Fibroblast of upper back skin (primary cell): ENCODE measurements at places on chromosomes 16 and 17.

- DNase-seq, result no peak
Measured at GRCh38 chr16:54173490-54173889, 113.1 kb downstream of the IRX3 start.

- no peak for DNase-seq
Measured at GRCh38 chr17:27049104-27049784, 244.7 kb upstream of the WSB1 start.

DNA sequence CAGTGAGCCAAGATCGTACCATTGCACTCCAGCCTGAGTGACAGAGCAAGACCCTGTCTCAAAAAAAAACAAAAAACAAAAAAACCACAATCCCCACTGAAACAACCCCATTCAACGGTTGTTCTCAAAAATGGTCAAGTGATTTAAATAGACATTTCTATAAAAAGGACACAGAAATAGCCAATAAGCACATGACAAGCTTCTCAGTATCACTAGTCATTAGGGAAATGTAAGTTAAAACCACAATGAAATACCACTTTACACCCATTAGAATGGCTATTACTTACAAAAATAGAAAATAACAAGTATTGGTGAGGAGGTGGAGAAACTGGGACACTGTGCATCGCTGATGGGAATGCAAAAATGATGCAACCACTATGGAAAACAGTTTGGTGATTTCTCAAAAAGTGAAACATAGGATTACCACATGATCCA lies 26.6 kb upstream of the MYLK3 start:
- DNase-seq, result no peak

DNA sequence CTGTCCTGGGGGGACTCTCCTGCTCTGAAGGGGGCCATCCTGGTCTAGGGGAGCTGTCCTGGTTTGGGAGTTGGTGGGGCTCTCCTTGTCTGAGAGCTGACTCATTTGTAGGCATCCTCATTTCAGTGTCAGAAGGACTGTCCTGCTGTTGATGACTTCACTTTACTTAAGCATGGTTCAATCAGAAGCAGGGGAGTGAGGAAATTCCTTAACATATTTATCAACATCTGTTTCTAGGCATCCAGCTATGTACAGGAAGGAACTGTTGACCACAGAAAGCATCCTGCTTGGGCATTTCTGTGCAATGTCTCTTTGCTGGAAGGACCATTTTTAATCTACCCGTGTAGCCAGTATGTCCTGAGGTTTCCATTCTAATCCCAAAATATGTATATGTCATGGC lies 502.7 kb upstream of the HSBP1 start:
- DNase-seq, result peak; percentile 89

GRCh38 chr17:35185849-35186248 lies 8.3 kb downstream of the SLC35G3 start:
- DNase-seq, result no peak

GRCh38 chr17:80573701-80574100 lies 29.1 kb downstream of the RPTOR start:
- no peak for DNase-seq

DNA sequence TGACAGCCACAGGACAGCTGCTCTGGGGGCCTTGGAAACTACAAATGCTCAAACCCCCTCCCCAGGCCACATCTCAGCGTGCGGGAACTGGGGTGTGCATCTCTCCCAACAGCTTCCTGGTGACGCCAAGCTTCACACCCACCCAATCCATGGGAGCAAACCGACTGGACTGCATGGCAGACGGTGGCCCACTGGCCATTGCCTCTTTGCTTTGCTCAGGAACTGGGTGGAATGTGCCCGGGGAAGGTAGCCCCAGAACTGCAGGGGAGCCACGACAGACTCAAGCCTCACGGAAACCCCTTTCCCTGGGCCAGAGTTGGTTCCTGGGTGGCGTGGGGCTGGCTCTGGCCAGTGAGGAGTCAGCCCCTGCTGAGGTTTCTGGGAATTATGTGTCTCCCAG lies 5.2 kb upstream of the C16orf95 start:
- DNase-seq, result no peak

- no peak for DNase-seq
Measured at GRCh38 chr16:71569621-71570020, 7.3 kb downstream of the TAT start.

DNA sequence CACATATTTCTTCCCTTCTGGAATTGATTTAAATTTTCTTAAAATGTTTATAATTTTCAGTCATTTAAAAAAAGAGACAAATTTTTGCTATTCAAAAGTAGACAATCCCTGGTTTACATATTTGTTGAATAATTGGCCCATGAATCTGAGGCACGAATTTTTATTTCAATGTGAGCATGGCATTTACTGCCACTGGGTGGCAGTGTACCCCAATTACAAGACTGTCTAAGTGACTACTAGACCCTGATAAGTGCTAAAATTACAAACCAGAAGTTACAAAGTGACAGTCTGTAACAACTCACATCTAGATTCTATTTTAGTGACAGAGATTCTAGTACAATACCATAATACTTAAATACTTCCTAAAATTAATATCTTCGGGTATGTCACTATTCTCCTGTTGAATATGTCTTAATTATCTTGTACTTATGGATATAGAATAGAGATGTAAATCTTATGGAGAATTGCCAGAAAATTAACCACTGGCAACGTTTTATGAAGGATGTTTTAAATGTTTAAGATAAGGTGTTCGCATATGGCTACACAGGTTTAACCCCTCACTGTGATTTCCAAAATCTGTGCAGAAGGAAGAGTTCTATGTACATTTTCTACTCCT lies 235.8 kb downstream of the MAP2K4 start:
- peak; percentile 66 for DNase-seq

DNA sequence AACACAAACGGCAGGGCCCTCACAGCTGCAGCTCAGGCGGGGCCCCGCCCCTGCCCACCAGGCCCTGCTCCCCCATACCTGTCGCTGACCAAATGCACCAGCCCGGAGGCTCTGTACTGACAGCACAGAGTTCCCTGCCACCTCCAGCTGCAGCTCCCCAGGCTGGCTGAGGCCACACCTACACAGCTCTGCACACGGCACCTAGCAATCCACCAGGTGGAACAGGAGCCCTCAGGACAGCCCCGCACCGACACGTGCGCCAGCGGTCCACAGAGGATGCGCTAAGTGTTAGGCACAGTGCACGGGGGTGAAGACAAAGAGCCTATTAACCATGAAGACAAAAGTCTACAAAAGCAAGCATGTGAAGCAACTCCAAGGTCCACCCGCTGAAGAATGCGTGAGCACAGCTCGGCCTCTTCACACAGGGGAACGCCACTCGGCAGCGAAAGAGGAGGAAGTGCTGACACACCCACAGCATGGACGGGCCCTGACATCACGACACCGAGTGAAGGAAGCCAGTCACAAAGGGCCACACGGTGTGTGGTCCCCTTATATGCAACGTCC lies 5.4 kb downstream of the ZCCHC14 start:
- DNase-seq, result no peak

GRCh38 chr17:48718227-48718760 lies 4.0 kb downstream of the PRAC1 start:
- DNase-seq, result peak; percentile 5

DNA sequence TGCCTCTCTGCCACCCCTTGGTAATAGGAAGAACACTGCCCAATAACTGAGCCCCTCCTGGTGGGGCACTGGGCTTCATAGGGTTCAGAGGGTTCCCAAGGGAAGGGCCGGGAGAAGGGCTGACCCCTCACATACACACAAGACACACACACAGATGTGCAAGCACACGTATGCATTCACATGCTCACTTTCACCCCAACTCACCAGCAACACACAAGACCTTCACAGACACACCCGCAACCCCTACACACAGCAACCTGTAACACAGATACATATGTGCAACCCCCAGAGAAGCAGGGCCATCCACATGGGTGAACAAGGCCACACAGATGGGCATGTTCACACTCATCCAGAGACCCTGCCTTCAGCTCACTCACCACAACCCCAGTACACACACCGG lies 225.1 kb downstream of the ZNF423 start:
- no peak for DNase-seq

GRCh38 chr17:27975146-27976011 lies 67.1 kb upstream of the NLK start:
- DNase-seq, result peak; percentile 17

DNA sequence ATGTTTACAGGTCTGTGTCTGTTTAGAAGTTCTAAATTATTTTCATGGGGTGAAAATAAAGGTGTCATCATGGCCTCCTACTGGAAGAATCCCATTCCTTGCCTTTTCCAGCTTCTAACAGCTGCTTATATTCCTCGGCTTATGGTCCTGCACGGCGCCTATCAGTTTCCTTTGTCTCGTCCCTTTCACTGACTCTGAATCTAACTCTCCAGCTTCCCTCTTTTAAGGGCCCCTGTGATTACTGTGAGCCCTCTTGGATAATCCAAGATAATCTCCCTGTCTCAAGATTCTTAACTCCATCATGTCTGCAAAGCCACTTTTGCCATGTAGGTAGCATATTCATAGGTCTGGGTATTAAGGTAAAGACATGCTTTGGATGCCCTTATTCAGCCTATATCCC lies 441.0 kb upstream of the ERCC4 start:
- no peak for DNase-seq

DNA sequence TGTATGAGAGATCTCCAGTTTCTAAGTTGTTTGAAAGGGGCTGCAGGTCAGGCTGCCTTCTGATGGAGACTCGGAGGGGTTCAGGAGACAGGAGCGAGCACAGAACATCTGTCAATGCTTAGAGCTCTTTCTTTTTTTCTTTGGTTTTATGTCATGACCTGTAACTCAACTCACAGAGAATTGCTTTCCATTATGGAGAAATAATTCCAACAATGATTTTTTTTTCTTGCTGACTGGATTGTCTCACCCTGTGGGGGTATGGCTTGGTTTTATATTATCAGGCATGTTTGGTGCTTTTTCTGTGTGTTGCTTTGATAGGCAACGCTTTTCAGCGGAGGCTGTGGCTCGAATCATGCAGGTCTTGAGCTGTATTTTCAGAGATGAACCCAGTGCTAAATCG lies 10.7 kb upstream of the KCNJ2 start:
- DNase-seq, result no peak

DNA sequence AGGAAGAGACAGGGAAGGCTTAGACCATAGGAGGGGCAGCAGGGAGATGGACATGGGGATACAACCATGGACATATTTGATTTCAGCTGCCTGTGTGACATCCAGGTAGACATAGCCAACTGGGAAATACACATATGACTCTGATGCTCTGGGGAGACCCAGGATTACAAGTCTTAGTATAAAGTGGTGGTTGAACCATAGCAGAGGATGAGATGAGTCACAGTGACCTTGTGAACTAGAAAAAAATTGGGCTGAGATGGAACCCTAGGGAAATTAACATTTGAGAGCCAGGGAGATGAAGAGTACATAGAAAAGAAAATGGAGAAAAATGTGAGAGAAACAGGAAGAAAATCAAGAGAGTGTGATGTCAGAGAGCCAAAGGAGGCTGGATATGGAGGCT lies 10.2 kb downstream of the MARCHF10 start:
- peak; percentile 37 for DNase-seq

- DNase-seq, result no peak
Measured at GRCh38 chr17:66860204-66860603, 25.3 kb downstream of the CACNG5 start.

GRCh38 chr17:28986714-28987655 lies 18.8 kb downstream of the SEZ6 start:
- no peak for DNase-seq

GRCh38 chr17:63332286-63332685 lies 113.8 kb downstream of the CYB561 start:
- DNase-seq, result peak; percentile 11

- no peak for DNase-seq
Measured at GRCh38 chr16:79381603-79382042, 218.9 kb downstream of the MAF start.

DNA sequence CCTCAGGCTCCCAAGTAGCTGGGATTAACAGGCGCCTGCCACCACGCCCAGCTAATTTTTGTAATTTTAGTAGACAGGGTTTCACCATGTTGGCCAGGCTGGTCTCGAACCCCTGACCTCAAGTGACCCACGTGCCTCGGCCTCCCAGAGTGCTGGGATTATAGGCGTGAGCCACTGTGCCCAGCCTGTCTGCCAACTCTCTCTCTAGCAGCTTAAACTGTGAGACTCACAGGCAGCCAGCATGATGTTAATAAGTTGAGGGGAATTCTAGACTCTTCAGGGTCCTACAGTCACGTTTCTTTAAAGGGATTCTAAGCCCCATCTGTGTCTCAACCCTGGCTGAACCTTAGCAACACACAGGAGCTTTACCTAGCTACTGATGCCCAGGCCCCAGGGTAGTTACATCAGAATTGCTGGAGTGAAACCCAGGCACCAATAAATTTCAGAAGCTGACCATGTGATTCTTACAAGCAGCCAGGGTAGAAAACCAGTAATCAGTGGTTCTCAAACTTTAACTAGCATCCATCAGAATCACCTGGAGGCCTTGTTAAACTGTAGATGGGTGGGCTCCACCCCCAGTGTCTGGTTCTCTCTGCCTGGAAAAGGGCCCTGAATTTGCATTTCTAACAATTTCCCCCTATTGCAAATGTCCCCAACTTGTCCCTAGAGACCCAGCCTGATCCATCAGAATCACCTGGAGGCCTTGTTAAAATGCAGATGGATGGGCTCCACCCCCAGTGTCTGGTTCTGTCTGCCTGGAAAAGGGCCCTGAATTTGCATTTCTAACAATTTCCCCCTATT lies 30.7 kb downstream of the GPRC5B start:
- DNase-seq, result no peak

DNA sequence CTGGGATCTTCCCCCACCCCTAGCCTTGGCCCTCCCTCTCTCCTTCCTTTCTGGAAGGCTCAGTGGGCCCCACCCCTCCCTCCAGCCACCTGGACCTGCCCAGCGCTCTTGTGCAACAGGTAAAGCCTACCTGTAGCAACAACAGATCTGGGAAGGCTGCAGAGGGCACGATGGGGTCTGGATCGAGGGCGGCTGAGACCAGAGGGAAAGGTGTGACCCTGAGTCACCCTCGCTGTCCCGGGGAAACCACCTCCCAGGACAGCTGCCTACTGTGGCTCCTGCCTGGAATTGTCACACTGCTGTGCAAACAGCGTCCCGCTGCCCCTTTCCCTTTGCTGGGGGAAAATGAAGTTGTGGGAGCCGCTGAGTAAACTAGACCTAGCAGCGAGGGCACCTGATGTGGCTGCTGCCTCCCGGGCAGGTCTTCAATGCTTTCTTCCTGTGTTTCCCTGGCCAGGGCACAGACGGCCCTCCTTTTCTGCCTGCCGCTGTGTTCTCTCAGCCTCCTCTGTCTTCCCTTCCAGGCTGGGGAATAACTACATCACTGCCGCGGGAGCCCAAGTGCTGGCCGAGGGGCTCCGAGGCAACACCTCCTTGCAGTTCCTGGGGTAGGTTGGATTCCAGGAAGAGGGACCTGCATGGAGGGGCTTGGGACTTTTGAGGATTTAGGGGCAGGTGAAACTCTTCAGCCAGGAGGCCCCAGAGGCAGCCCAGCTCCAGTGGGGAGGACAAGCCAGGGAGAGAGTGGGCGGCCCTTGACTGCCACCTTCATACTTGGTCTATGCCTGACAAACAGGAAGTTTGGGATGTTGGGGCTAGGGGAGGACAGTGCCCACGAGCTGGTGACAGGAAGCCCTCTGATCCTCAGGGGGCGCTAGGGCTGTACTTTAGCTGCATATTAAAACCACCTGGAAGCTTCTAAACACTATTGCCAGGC lies 22.2 kb upstream of the CYLD start:
- no peak for DNase-seq

GRCh38 chr17:53707566-53707965 lies 115.2 kb upstream of the KIF2B start:
- DNase-seq, result no peak
